Fibroblast of skin of abdomen (primary cell): ENCODE measurements at places on chromosomes 6 and 20.

- peak; percentile 64 for DNase-seq
Measured at GRCh38 chr6:165649166-165650137, 13.6 kb downstream of the PDE10A start.

DNA sequence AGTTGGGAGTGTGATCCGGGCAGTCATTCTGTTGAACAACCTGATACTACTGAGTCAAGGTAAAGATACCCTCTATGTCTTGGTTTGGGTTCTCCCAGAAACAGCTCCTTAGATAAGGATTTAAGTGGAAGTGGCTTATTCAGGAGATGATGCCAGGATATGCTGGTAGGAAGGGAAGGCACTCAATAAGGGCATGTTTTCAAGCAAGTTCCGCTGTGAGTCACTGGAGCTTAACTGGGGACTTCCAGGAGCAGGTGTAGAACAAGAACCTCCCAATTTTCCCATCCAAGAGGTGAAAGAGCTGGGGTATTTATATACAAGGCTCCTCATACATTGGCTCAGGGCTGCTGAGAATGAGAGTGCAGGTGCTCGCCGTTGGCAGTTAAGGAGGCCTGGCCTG is 218.6 kb downstream of the AKAP7 start:
- no peak for DNase-seq

GRCh38 chr6:106037060-106037459 is 49.1 kb upstream of the PRDM1 start:
- DNase-seq, result peak; percentile 63

GRCh38 chr6:137227871-137228302 is 8.7 kb upstream of the IFNGR1 start:
- no peak for DNase-seq

- peak; percentile 77 for DNase-seq
Measured at GRCh38 chr6:144434308-144434990, 149.3 kb downstream of the UTRN start.

- peak; percentile 31 for DNase-seq
Measured at GRCh38 chr20:49568278-49569151, 578 bp upstream of the PTGIS start.

GRCh38 chr6:4381381-4381780 is 246.0 kb upstream of the ECI2 start:
- peak; percentile 48 for DNase-seq

DNA sequence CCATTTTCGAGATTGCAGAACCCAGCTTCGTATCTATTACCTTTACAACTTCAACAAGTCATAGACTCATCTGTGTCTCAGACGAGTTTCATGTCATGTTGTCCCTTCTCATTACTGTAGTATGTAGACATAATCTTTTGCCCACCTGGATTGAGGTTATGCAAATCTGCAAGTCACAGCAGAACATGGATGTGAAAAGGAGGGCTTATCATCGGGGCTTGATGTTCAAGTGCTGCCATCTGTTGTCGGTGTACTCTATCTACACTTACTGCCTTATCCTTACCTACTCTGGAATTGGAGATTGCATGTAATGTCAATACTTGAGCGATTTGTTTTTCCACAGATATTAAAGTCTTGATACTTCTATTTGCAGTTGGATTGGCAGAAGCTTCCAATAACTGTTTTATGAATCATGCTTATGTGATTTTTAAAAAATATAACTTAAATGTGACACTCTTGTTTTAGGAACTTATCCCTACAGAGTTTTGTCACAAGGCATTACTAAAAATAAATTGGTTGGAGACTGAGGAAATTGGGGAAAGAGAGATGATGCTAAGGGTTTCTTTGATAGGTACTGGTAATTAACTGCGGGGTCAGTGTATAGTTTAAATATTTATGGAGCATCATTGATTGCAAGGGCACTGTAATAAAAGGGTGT is 3.0 kb upstream of the GOPC start:
- peak; percentile 74 for DNase-seq

GRCh38 chr6:166289207-166290060 is 18.8 kb downstream of the PRR18 start:
- no peak for DNase-seq

DNA sequence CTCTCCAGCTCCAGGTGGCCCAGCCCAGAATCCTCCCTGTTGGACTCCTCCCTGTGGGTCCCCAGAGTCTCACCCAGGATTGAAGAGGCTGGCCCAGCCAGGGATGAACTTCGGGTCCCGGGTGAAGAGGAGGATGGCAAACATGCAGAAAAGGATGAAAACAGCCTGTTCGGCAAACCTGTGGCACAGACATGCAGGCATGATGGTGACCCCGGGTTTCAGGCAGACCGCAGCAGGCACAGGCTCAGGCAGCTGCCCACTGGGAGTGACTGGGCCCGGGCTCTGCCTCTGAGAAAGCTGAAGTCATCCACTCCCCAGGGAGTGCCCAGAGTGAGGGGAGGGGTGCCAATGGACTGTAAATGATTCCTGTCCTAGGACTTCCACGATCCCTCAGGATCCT is 37.5 kb upstream of the OCSTAMP start:
- no peak for DNase-seq

DNA sequence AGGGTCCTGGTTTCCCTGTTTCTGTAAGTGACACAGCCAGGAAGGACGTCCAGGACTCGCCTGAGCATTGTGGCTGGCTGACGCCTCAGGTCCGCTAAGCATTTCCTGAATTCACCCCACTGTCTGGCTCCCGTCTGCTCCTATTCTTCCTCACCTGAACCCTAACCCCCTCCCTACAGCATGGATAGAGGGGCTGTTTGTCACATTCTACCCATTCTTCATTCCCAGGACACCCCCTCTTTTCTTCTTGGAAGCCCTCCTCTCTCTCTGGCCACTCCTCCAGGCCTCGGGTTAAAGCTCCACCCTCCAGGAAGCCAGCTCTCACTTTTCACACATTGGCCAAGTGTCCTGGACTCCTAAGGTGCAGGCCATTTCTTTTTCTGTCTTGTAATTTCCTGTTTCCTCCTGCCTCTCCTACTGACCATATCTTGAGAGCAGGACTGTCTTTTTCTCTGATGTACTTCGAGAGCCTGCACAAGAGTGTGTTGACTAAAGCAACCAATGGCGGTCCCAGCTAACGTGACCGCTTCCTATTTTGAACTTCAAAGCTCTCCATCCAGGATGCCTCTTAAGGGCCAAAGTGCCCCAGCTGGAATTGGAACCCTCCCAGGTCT is 24.2 kb upstream of the MYMX start:
- no peak for DNase-seq

DNA sequence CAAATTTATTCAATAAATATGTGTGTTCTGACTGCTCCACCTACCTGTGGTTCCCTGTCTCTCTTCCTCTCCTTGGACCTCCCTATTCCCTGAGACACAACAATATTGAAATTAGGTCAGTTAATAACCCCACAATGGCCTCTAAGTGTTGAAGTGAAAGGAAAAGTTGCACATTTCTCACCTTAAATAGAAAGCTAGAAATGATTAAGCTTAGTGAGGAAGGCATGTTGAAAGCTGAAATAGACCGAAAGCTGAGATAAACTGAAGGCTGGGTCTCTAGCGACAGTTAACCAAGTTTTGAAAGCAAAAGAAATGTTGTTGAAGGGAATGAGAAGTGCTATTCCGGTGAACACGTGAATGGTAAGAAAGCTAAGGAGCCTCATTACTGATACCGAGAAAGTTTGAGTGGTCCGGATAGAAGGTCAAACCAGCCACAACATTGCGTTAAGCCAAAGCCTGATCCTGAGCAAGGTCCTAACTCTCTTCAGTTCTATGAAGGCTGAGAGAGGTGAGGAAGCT is 34.1 kb downstream of the UST start:
- DNase-seq, result no peak

GRCh38 chr6:45500924-45501816 is 123.4 kb upstream of the SUPT3H start:
- no peak for DNase-seq

GRCh38 chr6:108580646-108581045 is 19.9 kb downstream of the FOXO3 start:
- DNase-seq, result no peak

DNA sequence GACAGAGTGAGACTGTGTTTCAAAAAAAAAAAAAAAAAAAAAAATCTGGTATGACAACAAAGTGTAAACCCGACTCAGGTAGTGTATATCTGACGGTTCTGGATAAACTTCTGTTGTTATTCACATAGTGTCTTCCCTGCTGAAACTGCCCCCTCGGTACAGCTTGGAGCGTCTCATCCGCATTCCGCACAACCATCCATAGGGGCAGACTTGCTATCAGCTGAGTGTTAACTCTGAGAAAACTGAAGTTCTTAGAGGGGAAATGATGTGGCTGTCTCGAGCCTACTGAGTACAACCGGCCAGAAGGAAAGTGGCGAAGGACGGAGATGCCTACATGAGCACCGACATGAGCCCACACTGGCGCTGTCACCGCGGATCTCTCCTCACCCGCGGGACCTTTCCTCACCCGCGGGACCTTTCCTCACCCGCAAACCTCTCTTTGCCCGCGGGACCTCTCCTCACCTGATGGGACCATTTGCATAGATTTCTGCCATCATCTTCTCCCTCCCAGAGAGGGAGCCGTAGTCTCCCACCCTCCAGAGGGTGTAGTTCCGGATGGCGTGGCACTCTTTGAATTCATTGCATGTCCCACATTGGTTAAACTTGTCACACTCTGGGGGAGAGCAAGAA is 9.8 kb downstream of the CTSZ start:
- no peak for DNase-seq

GRCh38 chr6:35534407-35535170 is 21.9 kb upstream of the TULP1 start:
- peak; percentile 38 for DNase-seq

DNA sequence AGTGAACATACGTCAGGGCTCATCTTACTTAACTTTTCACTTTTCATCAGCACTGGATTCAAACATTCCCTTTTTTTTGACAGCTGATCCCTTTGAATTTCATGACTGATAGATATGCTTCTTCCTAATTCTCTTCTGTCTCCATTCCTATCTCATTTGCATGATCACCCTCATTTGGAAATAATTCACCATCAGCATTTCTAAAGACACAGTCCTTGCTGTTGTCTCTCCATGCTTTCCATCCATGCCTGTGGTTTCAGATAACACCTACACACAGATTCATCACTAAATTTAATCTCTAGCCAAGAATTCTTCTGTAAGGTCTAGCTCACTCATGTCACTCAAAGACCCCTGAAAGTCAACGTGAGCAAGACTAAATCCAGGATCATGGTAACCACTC is 228.4 kb upstream of the BTBD3 start:
- DNase-seq, result no peak

DNA sequence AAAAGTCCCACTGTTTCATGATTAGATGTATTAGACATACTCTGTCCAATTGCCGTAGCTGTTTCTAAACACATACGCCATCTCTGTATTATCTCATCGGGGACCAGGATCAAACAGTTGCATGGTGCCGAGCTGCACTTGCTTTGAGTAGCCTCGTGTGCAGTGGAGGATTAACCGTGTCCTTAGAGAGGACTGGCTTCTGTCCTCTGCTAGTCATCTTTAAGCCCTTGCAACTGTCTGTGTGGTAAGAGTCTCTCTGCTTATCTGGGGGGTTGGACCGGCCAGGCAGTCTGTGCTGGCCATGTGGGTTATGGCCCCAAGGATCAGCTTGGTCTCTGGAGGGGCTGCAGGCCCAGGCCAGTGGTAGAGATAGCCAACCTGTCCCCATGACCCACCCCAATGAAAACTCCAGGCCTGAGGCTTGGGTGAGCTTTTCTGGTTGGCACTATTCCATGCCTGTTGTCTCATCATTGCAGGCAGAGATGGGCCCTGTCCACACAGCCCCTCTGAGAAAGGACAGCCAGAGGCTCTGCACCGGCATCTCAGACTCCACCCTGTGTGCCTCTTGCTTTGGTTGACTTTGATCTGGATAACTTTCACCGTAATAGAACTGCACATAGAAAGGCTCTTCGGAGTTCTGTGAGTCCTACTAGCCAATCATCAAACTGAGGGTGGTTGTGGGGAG is 137.3 kb upstream of the SNX9 start:
- DNase-seq, result no peak

- DNase-seq, result no peak
Measured at GRCh38 chr6:144549837-144550747, 265.0 kb downstream of the UTRN start.

DNA sequence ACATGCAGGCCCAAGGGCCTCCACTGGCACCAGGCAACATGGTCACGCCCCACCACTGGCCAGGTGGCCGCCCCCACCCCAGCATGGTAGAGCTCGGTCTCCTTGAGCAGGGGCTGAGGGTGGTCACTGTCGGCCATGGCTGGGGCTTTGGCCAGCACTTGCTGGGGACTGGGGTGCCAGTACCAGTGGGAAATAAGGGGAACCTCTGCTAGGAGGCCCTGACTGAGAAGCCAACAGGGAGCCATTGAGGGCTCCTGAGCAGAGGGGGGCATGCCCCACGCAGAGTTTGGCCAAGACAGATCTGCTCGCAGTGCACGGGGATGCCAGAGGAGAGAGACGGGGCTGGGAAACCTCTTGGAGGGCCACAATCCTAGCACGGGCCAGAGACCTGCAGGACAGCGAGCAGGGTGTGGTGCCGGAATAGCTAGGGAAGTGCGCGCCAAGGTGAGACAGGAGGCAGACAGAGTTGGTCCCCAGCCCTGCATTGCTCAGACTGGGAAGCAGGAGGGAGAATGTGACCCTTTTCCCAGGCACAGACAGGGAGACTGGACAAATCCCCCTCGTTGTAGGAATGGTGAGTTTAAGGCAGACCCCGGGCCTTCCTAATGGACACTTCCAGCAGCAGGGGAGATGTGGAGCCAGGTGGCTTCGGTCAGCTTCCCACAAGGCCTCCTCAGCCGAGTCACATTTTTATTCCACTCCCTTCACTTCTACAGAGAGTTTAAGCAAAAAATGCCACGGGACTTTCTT is 179.0 kb upstream of the CST7 start:
- DNase-seq, result no peak
